Ascending aorta (tissue), 2 donors: ENCODE measurements at places on chromosomes 6 and 20. TPM values are rescaled to one million over a fixed set of nuclear protein-coding genes. Genes with fewer than 3 reads are reported as not detected.

MMS22L gene
- total RNA-seq = 21.9 TPM

SLC17A3 gene
- total RNA-seq = not detected

GRCh38 chr6:113642714-113643406 lies 214.3 kb upstream of the MARCKS start:
- no peaks in the 10 kb centered on the region for H3K36me3 ChIP-seq
- H3K27me3 ChIP-seq = no peaks in the 10 kb centered on the region

DNA sequence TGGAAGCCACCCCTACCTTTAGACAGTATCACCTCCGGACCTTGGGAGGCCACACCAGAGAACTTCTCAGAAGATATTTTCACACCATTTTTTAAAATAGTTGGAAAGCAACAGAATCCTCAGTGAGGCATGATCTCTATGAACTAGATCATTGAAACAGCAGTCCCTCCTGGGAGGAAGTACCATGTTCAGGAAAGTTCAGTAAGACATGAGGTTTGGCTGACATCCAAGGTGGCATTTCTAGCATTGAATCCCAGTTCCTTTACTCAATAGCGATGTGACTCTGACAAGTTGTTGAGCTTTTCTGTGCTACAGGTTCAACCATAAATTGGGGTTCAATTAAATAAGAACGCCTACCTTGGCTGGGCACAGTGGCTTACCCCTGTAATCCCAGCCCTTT lies 169.0 kb downstream of the TBC1D7 start:
- H3K27ac ChIP-seq = no peak overlapping the region
- no peak for DNase-seq
- no peak overlapping the region for H3K4me3 ChIP-seq

GRCh38 chr20:36833275-36834020 lies 42.5 kb upstream of the TLDC2 start:
- H3K4me1 ChIP-seq = peaks cover 56% of the 10 kb centered on the region
- no peaks in the 10 kb centered on the region for H3K27me3 ChIP-seq
- H3K27ac ChIP-seq = peak overlapping the region; percentile 81
- peaks cover 15% of the 10 kb centered on the region for H3K36me3 ChIP-seq

- H3K36me3 ChIP-seq = no peaks in the 10 kb centered on the region
- no peaks in the 10 kb centered on the region for H3K27me3 ChIP-seq
- no peak overlapping the region for H3K4me3 ChIP-seq
- no peaks in the 10 kb centered on the region for H3K4me1 ChIP-seq
- no peak for DNase-seq
These were observed 53.5 kb upstream of the LRFN2 start for GRCh38 chr6:40640599-40641227.
